ENCODE measurements at places on chromosomes 11 and 22. TPM values are rescaled to one million over a fixed set of nuclear protein-coding genes. Genes with fewer than 3 reads are reported as not detected.
A peak's percentile ranks its signal among the peaks of the same experiment; 100 is the strongest.

Gene GALNT18
- 213 TPM for total RNA-seq

Gene CDC45
- 12.4 TPM for total RNA-seq

Gene ANO9
- 10.7 TPM for total RNA-seq

Gene CD3G
- not detected for total RNA-seq

Gene CELSR1
- total RNA-seq, result 45.6 TPM

Gene BEST1
- not detected for total RNA-seq

- no peak for DNase-seq
These were observed 30.8 kb downstream of the FEZ1 start for GRCh38 chr11:125465255-125465654.

- peak; percentile 39 for DNase-seq
These were observed 6.2 kb downstream of the AMOTL1 start for GRCh38 chr11:94774345-94774744.

GRCh38 chr11:125348674-125349309 lies 147.3 kb downstream of the FEZ1 start:
- DNase-seq, result peak; percentile 60

DNA sequence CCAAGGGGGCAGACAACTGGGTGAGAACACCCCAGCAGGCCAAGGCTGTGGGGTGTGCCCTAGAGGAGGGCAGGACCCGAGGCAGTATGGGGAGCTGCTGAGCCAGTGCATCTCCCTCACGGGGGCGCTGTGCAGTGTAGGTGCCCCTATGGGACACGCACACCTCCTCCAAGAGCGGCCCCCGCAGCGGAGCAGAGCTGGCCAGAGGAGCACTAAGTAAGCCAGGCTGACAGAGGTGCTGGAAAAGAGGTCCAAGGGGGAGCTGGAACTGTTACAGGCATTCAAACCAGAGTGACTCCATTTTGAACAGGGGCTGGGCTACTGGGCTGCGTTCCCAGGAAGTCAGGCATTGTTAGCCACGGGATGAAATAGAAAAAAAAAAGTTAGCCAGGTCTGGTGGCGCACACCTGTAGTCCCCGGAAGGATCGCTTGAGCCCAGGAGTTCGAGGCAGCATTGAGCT lies 41.8 kb downstream of the TST start:
- peak; percentile 55 for DNase-seq

DNA sequence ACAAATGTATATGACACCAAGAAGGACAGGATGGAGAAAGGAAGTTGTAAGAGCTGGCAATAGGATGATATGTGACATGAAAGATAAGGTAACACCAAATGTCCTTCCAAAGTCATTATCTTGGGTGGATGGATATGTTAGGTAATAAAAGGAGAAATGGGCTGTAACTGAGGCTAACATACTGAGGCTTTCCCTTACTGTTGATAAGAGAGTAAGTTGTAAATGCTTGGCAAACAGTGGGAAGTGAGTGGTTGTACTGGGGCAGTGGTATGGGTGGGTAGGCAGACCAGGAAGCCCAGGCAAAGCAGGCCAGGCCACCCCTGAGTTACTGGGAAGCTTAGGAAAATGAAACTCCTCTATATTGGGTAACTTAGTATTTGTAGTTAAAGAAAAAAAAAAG lies 73.7 kb downstream of the ARHGAP42 start:
- DNase-seq, result no peak

- peak; percentile 94 for DNase-seq
These were observed 61.9 kb downstream of the BMAL1 start for GRCh38 chr11:13339195-13340153.

- no peak for DNase-seq
These were observed 47.3 kb downstream of the PLAAT5 start for GRCh38 chr11:63443714-63444113.

DNA sequence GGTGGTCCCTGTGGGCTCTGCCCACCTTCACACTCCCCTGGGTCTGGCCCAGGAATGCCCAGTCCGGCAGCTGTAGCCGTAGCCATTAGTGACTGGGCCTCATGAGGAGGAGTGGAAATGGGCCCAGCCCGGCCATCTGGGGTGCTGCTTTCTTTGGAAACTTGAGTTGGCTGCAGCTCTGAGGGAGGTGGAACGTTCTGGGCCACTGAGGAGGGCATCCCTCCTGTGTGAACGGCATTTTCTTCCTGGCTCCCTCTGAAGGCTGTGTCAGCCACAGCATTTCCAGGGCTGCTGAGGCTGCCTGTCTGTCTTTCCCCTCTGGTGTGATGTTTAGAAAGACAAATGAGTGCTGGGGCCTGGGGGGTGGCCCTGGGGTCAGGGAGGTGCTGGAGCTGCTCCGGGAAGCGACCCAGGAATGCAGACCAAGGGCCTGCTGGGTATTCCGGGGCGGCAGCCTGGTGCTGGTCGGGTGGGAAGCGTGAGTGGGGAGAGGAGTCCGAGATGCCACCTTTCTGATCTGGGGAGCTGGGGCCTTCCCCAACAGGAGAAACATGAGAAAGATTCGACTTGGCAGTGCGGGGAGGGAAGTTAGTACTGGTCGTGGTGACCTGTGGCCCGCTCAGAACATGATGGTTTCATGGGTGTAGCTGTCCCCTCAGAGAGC lies 27.1 kb downstream of the PTDSS2 start:
- DNase-seq, result no peak

DNA sequence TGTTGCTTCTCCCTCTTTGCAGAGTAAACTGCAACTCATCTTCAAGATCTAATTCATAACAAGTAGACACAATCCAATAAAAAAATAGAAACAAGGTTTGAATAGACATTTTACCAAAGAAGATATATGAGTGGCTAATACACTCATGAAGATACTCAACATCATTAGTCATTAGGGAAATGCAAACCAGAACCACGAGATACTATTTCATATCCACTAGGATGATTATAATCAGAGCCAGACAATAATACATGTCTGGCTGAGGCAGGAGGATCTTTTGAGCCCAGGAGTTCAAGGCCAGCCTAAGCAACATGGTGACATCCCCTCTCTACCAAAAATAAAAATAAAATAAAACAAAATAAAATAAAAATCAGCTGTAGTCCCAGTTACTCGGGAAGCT lies 85.0 kb downstream of the ATG16L2 start:
- no peak for DNase-seq

GRCh38 chr11:35169112-35169511 lies 30.1 kb downstream of the CD44 start:
- DNase-seq, result no peak

- peak; percentile 88 for DNase-seq
These were observed 12.7 kb downstream of the C11orf91 start for GRCh38 chr11:33687733-33688479.

- DNase-seq, result peak; percentile 39
These were observed 885 bp downstream of the TRMU start for GRCh38 chr22:46336119-46337078.

- no peak for DNase-seq
These were observed 251.0 kb downstream of the ST3GAL4 start for GRCh38 chr11:126606484-126606883.

GRCh38 chr22:27727673-27728451 lies 73.7 kb downstream of the MN1 start:
- DNase-seq, result no peak

GRCh38 chr22:44004104-44004460 lies 20.0 kb upstream of the PARVB start:
- DNase-seq, result no peak

DNA sequence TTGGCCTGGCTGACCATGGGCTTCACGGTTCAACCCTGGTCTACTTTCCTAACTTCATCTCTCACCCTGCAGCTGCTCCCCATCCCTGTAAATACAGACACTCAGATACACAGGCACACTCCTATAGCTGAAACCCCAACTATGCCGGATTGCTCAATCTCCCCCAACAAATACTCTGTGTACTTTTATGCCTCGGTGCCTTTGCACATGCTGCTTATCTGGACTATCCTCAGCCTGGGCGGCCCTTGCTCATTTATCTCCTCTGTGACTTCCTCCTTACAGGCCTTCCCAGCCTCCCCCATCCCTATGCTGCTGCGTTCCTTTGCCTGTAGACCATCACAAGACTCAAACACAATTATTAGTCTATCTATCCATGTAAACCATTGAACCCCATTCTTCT lies 76.6 kb downstream of the PKNOX2 start:
- DNase-seq, result no peak

DNA sequence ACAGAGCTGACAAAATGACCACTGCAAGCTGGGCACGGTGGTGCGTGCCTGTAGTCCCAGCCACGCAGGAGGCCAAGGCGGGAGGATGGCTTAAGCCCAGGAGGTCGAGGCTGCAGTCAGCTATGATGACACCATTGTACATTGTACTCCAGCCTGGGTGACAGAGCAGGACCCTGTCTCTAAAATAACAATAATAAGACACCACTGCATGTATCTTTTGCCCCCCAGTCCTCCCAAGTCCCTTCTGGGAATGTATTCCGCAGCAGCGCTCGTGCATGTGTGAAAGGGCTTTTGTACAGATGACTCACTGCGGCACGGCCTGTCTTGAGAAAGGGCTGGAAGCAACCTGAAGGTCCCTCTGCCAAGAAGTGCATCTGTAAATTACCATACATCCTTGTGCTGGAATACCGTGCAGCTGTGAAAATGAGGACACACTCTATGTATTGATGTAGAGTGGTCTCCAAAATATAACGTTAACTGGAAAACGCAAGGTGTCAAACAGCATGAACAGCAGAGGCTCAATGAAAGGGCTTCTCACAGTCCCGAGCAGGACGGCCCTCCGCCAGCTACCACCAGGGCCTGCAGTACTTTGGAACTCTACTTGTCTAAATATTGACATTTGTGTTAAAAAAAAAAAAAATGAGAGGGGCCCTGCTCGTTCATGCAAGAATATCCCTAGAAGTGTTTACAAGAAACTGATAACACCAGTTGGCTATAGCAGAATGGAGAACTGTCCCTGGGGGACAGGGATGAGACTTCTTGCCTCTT lies 9.0 kb upstream of the CDC42EP2 start:
- DNase-seq, result no peak

DNA sequence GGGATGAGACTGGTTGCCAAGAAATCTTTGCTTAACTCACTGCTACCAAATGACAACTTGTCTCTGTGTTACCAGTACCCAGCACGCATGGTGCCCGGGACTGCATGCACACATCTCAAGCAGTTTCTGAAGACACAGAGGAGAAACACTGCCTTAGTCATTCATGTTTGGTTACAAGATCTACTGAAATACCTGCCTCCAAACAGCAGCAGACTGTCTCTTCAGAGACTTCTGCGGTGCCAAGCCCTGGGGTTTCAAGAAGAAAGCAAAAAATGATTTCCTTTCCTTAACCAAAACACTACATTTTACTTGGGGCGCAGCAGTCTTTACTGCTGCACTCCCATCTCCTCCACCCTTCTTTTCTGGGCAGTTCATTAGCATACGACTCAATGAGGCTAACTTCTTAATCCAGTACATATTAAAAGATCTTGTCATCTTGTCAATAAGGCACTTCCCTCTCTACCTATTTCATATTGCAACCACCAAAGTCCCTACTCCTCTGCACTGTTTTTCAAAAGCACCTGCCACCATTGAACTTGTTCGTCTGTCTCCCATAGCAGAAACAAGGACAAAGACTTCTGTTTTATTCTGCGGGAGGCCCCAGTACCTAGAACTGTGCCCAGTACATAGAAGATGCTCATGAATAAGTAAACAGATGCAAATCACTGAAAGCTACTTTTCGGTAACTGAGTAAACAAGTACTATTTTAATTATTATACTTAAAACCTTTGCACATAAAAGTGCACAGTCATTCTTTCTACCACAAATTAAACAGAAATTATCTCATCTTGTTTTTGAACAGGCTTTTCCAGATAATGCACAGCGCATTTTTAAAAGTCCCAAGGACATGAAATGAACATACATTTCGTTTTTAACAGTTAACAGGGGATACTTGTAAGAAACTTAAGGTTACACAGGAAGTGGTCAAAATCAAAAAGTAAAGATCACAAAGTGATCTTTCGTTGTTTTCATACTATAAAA lies 4.0 kb downstream of the NAP1L4 start:
- DNase-seq, result peak; percentile 8
